ENCODE measurements at places on chromosomes 12 and 14.

GRCh38 chr12:87196321-87196720, 832.9 kb downstream of the C12orf50 start:
- DNase-seq: no peak

DNA sequence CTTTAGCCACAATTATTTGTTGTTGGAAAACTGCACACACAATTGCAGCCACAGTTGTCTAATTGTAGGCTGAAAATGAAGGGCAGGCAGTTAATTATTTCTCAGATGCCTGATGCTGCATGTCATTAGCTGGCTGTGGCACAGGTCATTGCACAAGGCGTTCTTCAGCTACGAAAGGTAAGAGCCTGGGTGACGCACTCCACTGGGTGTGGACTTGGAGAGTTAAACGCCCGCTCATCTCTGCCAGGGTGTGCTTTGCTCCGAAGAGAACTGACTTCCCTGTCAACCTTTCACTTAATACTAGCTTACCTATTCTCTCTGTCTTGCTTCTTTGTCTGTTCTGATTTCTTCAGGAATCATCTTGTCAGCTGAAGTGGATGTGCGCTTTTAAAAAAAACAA, 91.4 kb upstream of the CPM start:
- peak; percentile 92 for DNase-seq

GRCh38 chr12:90978117-90978770, 23.3 kb upstream of the CCER1 start:
- no peak for DNase-seq

DNA sequence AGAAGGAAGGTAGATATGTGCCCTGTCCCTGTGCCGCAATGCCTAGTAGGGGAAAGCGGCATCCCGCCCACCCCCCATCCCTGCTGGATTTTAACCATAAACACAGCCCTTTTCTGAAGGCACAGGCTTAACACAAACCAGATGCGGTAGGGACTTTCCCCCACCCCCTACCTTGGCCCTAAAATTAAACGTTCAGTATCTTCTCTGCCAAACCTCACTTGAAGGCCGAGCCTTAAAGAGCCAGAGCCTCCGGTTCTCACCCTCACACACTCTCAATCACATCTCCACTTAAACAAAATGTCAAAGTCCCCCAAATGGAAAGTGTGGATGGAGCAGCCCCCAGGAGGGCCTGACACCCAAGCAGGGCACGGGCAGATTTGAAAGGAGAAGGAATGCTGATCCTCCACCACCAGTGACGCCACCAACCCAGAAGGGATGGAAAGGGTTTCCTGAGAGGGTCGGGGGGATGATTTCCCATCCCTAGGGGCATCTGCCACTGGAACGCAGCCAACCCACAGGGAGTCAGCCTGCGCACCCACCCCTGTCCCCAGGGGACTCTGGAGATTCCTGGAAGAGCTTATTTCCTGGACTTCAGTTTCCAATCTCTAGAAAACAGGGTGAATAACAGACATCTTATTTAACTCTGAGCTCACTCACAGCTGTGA, 26.4 kb downstream of the ACTN1 start:
- no peak for DNase-seq

DNA sequence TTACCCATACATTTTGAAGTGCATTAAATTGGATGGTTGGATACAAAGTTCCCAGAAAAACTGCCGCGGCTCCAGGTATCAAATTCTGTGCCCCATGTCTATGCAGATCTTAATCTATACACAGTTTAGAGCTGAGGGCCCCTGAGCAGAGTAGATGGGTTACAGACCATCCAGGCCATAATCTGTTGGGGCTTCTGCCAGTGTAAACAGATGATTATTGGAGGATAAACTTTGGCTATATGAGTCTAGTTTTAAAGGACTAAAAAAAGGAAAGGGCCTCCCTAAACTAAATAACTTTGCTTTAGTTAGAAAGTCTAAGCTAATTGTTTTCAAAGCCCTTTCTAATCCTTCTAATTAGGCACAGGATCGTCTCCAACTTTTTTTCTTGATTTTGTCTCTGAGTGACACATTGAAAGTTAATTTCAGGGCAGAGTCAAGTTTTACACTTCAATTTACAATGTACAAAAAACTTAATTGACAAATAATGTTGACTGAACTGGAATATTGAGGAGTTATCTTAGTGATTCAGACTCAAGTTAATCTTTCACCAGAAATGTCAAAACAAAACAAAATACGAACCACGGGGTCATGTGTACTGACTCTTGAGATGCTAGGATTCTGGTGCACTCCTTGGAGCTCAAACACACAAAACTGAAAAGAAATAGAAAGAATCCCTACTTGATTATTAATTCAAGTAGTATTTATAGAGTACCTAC, 133.9 kb upstream of the SCAF11 start:
- no peak for DNase-seq

DNA sequence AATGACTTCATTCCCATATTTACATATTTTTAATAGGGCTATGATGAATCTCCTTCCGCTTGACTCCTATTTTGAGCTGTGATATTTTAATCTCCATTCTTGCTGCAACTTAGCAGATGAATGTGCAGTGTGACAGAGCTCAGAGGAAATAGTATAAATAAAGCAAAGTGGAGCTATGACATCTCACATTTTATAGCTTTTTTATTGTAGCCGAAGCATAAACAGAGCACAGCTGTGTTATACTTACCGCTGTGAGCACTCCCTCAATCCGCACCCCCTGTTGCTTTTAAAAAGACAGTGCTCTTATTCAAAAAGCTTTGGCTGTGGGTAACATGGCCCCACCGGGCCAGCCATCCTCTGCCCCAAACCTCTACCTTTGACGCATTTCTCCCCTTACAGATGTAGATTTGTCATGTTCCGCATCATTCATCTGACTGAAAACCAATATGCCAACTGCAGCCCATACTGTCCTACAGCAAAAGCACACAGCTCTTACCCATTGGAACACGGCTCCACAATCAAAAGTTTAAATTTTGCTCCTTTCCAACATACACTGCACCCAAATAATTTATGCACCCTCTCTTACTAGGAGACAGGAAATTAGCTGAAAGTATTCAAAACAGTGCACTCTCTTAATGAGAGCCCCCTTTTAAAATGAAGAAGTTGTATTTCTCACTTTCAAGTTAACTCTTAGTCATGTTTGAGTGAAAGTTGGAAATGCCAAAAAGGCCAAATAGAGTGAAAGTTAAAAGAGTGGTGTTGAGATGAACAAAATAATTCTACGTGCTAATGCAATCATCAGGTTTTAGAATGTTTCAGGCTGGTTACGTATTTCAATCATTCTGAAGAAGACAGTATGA, 429.3 kb upstream of the SOX5 start:
- DNase-seq: no peak

DNA sequence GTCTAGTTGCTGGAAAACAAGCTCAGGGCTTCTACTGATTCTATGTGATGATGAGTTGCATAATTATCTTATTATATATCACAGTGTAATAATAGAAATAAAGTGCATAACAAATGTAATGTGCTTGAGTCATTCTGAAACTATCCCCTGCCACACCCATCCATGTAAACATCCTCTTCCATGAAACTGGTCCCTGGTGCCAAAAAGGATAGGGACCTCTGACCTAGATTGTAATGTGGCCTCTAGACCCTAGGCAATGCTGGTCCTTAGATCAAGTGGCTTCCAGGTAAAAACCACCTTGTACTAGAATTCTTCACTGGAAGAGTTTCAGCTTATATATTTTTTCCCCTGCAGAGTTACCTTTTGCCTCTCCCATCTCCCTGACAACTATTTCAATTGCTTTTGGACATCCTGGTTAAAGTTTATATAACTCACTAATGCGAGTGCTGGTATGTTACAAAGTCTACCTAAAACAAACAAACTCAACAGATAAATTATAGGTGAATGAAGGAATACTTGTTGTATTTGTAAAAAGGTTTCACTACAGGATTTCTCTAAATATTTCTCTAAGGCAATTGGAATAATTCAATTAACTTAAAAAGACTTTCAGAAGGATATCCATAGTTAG, 462.5 kb downstream of the NAV3 start:
- DNase-seq: no peak

DNA sequence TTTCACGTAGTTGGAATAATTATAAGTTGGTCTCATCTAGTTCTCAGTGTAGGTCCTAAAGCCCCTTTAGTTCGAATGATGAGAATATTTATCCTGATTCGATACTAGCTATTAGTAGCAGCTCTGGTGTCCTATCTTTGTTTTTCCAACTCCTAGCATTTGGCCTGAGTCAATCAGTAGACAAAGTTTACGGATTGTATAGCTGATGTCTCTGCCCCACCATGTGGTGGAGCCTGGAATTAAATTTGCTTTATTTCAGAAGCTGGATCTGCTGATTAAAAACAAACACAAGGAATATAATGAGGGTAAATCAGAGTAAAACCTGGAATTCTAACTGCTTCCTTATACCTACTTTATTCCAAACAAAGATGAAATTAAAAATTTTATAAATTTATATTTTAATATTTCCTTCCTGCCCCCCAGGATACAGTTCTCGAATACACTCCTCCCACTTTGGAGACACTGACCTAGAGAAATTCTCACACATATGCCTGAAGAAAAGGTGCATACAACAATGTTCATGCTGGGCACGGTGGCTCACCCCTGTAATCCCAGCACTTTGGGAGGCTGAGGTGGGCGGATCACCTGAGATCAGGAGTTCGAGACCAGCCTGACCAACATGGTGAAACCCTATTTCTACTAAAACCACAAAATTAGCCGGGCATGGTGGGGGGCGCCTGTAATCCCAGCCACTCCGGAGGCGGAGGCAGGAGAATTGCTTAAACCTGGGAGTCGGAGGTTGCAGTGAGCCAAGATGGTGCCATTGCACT, 7.6 kb upstream of the BRMS1L start:
- DNase-seq: peak; percentile 32

GRCh38 chr12:85836197-85837090, at the start of gene RASSF9:
Gene RASSF9 (minus strand): TSS chr12:85836409. CDS start chr12:85836201, 208 bp downstream.
- DNase-seq: peak; percentile 55

- DNase-seq: peak; percentile 61
Observed at GRCh38 chr12:57694459-57695019, 607 bp downstream of the OS9 start.

DNA sequence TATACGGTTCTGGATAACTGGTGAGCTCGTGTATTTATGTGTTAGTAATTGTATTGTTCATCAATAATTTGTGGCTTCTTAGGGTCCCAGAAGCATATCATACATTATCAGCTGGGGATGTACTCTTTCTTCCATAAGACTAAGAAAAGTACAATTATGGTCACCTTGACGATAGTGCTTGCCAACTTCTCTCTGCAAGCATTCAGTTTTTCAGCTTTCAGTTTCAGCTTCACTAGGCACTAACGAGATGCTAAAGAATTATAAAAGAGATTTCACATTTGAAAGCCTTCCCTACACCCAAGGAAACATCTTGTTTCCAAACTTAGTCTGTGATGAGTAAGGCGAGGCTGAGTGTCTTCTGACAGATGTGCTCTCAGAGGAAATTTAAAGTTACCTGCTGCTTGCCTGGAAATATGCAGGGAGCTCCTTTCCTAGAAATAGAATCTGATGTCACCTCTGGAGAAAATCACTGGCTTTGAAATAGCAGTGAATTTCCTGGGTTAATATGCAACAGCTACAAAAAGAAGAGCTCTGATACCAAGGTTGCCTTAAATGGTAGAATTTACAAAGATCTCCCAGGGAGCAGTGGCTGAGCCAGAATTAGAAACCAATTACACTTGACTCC, 1419.9 kb upstream of the TMEM132C start:
- no peak for DNase-seq

- DNase-seq: no peak
Observed at GRCh38 chr14:100369019-100369418, 45.9 kb downstream of the SLC25A47 start.

GRCh38 chr12:131131077-131131807, 177.5 kb downstream of the ADGRD1 start:
- DNase-seq: no peak

DNA sequence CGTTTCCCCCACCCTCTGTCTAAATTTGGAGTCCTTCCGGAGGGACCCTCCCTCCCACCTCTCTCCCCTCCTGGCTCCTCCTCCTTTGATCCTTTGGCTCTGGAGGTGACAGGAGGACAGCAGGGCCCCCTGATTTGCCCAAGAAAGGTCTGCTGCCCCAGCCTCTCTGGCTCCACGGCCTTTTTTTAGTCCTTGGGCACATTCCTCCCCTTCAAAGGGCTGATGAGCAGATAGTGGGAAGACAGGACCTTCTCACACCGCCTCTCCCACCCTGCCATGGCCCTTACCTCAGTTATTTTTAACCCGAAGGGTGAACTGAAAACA, 196 bp upstream of the MYH6 start:
- DNase-seq: no peak

DNA sequence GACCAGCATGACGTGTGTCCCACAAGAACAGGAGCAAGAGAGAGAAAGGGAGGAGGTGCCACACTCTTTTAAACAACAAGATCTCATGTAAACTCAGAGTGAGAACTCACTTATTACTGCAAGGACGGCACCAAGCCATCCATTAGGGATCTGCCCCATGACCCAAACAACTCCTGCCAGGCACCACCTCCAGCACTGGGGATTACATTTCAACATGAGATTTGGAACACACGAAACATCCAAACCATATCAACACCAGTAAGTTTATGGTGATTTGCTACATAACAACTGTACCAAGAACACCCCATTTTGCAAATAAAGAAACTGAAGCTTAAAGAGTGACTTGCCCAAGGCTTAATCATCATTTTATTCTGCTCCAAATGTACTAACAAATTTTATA, 23.7 kb upstream of the OR6J1 start:
- no peak for DNase-seq

DNA sequence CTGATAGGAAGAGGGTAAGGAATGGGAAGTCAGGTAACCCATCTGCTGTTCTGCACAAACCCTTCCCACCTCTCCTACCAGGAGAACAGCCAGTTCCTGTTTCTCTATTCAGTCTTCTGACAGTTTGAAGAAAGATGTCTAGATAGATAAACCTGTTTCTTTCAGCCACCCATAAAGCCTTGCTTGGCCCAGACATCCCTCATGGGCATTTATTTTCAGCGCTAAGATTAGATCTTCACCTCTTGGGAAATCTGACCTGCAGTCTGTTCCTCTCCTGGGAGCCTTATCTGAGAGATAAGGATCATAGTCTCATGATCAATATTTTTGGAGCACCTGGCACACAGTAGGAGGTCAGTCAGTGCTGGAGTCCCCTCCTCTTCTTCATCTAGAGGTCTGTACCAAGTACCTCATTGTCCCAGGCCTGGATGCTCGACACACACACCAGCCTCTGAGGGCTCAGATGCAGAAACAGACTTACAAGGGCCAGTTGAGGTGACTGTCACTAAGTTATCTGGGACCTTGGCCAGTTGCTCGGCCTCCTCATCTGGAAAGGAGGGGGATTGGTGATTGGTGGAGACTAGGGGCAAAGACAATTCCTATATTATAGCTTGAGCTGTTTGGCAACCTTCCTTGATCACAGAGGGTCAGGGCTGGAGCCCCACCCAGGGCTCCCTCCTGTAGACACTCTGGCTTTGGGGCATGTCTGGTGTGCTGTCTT, 18.2 kb downstream of the ACVRL1 start:
- DNase-seq: no peak

- DNase-seq: no peak
Observed at GRCh38 chr14:63737582-63738006, 9.7 kb upstream of the SGPP1 start.

GRCh38 chr12:115811045-115811444, 466.4 kb downstream of the MED13L start:
- no peak for DNase-seq
